ENCODE measurements at places on chromosomes 2 and 18. TPM values are rescaled to one million over a fixed set of nuclear protein-coding genes. Genes with fewer than 3 reads are reported as not detected.

The MATN3 gene
- not detected for total RNA-seq

The SLC4A3 gene
- total RNA-seq = not detected

The GPR55 gene
- total RNA-seq = 4.7 TPM

The LYPD6B gene
- 1.2 TPM for total RNA-seq

The EIF2AK3 gene
- 57.9 TPM for total RNA-seq

The FRZB gene
- 0.10 TPM for total RNA-seq

The CIB4 gene
- total RNA-seq = not detected

The REG3G gene
- total RNA-seq = not detected

The ANKRD23 gene
- total RNA-seq = 9.8 TPM

The MOGAT1 gene
- not detected for total RNA-seq

The EGR4 gene
- 0.30 TPM for total RNA-seq
